ENCODE measurements at places on chromosomes 2 and 18.

- no peak for DNase-seq
Observed at GRCh38 chr2:65487404-65487803, 55.0 kb upstream of the SPRED2 start.

DNA sequence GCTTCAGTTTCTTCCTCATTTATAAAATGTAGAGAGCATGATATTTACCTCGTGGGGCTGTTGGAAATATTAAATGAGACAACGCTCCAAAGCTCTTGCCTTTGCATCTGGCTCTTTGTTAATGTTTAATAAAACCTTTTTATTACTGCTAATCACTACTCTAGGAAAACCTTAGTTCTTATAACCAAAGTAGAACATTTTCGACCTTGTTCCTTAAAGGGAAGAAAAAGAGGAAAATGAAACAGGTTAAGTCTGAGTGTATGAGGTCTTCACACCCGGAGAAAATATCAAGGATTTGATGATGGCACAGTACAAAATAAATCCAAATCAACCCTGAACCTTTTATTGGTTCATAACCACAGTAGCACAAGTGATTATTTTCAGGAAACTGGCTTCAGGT lies 86.6 kb upstream of the BCL2L11 start:
- DNase-seq: no peak

- DNase-seq: no peak
Observed at GRCh38 chr18:3923750-3924149, 473.8 kb downstream of the TGIF1 start.

DNA sequence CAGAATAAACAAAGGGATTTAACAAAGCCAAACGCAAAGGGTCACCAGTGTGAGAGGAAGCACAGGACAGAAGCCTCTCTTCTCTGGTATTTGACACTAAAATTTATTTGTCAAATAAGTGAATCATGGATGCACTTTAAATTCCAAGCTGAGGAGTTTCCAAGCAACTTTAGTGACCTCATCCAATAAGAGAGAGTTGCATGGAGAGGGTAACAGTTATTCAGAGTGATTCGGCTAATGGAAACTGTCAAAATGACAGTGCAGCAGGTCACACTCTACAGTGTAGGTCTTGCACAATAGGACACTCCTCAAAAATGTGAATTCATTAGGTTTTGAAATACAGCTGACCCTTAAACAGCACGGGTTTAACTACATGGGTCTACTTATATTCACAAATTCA lies 103.9 kb upstream of the ACVR1C start:
- no peak for DNase-seq

DNA sequence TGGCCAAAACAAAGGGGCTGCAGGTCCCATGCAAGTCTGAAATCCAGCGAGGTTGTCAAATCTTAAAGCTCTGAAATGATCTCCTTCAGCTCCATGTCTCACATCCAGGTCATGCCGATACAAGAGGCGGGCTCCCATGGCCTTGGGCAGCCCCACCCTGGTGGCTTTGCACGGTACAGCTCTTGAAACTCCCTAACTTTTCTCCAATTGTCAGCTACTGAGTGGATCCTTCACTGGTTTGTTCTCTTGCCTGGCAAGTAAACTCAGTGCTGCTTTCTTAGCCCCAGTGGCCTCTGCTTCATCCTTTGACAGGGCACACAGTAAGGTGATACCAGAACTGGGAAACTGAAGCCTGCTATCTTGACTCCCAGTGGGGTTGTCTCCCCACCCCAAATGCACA lies 26.3 kb downstream of the SERPINB13 start:
- DNase-seq: no peak

- no peak for DNase-seq
Observed at GRCh38 chr18:52596748-52597435, 256.9 kb downstream of the DCC start.

DNA sequence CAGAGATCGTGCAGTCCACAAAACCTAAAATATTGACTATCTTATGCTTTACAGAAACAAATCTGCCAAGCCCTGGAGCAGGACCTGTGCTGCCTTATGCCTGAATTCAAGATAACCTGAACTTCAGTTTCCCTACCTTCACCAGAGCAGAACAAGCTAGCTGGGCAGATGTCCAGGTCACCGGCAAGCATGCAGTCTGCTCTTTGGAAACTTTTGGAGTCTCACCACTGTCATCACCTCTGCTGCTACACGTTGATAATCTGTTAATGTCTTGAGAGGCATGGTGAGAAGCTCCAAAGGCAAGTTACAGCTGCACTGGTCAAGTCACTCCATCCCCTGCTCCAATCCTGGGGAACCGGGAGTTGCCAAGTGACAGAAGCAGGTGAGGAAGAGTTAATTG lies 354.2 kb downstream of the RBM43 start:
- DNase-seq: no peak

DNA sequence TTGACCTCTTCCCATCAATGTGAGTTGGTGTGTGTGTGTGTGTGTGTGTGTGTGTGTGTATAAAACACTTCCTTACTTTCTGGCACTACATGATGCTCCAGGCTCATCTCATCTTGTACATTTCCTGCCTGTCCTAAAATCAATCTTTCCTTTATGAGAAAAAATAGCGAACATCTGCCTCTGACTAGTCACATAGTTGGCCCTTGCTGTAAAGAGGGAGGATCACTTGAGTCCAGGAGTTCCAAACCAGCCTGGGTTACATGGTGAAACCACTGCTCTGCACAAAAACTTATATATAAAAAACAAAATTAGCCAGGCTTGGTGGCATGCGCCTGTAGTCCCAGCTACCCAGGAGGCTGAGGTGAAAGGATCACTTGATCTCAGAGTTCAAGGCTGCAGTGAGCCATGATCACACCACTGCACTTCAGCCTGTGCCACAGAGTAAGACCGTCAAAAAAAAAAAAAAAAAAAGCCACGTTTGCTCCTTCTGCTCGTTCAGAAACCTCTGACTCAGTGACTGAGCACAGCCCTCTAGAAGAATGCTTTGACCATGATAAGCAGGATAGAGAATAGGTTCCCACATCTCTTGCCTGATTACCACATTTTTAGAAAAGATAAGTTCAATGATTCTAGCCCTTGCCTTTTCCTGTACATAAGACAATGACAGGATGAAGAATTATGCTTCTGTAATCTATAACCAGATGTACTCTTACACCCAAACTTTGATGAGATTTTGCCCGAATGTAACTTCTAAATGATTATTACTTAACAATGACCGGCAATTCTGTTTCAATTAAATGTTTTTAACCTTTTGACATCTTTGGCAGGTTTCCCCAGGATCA lies 45.2 kb upstream of the ST3GAL5 start:
- no peak for DNase-seq

GRCh38 chr2:136132825-136133155 lies 14.8 kb upstream of the CXCR4 start:
- DNase-seq: no peak

DNA sequence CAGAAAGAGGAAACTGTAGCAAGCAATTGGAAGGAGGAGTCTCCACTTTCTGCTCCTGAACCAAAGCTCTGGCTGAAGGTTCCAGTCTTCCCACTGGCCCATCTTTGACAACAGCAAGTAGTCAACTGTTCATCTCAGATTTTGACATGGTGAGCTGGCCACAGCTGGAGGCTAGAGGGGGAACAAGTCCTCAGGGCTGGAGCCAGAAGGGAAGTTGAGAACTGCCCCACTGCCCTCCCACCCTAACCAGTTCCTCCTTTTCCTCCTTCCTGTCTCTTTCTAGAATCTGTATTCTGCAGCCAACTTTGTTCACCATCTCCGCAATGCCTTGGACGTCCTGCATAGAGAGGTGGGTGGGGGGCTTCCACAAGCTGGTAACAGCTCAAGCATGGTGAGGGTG lies 105.8 kb downstream of the PLB1 start:
- DNase-seq: no peak

GRCh38 chr2:18435426-18436037 lies 124.9 kb downstream of the RDH14 start:
- DNase-seq: no peak

- no peak for DNase-seq
Observed at GRCh38 chr18:62525608-62526007, 2.8 kb downstream of the ZCCHC2 start.

DNA sequence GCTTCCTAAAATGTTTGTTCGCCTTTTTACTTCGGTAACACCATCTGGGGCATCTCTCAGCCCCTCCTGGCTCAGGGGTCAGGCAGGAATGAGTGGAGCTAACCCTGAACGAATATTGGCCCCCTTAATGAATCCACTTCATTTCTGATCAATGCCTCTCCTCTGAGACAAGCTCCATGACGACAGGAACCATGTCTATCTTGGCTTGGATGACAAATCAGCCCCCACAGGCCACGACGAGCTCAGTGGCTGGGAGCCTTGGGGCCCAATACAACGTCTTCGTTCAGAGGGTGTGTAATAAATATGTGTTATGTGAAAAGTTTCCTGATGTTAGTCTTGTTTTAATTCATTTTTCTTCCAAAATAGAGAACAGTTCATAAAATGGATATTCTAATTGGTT lies 133.0 kb downstream of the COL6A3 start:
- no peak for DNase-seq

DNA sequence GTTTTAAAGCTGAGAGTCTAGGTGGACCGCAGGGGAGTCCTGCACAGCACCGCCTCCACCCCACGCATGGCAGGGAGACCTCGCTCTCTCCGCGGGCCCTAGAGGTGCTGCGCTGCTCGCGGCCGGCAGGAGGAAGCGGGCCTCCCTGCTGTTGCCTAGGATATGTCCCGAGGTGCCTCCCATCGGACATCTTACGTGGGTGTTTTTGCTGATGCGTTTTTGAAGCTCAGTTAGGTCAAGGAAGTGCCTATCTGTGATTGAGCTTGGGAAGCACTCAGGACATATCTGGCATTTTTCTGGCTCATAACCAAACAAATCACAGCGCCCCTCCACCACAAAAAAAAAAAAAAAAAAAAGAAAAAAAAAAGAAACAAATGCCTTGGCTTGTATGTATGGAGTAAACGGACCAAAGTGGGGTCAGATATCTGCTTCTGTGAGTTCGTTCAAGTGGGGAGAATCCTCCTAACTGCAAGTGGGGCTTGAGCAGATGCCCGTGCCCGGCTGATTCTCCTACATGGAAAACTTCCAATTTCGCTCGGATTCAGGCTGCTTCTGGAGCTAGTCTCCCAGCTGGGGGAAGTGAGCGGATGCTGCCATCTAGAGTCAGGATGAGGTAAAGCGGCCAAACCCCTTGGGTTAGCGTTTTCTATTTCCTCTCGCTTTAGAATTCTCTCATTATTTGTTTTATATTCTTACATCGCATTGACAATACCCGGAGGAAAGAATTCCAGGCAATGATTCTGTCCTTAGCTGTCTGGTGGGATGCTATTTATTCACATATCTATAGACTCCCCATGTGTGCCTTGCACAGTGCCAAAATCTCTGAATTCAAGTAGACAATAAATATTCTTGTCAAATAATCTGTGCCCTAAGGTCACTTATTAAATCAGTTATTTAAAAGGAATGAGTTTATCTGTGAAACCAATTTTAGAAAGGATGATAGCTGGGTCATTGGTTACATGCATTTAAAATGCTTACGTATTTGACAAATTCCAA lies 95.3 kb downstream of the CD8B2 start:
- DNase-seq: peak; percentile 75

GRCh38 chr2:14702258-14702657 lies 69.7 kb downstream of the LRATD1 start:
- no peak for DNase-seq
